Gastroesophageal sphincter (tissue), 4 donors: ENCODE measurements at places on chromosomes 5 and 9. TPM values are rescaled to one million over a fixed set of nuclear protein-coding genes. Genes with fewer than 3 reads are reported as not detected.

The NUTM2F gene
- not detected for total RNA-seq

GRCh38 chr5:147751-148150 is 43.5 kb upstream of the LRRC14B start:
- no peak for ATAC-seq

GRCh38 chr9:76101075-76101474 is 210.6 kb downstream of the PCSK5 start:
- no peak for ATAC-seq

DNA sequence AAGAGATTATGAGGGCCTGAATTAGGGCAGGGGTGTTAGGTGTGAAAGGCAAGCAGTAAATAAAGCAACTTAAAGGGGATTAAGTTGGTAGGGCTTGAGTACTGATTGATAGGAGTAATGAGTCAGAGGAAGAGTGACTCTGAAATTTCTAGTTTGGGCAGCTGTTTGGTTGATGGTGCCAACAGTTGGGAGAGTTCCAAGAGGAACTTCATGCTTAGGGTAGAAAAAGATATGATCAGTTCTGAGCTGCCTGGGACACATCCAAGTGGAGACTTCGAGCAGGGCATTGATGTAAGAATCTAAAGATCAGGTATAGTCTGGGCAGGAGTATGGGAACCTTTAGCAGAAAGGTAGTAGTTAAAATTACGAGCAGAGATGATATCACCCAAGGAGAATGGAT is 10.2 kb downstream of the MAMDC2 start:
- ATAC-seq: no peak

The NKD2 gene
- 6.1 TPM for total RNA-seq

The TMC1 gene
- total RNA-seq: not detected
